ENCODE measurements at places on chromosomes 1 and 21.

DNA sequence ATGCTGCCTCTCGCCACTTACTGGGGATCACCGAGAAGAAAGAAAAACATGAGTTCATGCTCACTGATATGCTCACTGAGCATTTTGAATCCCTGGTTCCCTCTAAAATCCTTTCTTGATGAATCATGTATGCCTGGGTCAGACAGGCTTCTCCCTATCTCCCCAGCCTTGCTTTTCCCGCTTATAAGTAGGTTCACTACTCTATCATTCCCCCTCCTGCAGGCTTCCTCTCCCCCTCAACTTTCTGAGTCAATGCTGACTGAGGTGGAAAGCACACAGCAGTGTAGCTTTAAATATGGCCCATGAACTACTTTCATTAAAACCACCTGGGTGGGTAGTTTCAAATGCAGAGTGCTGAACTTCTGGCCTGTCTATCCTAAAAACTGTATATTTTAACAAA lies 41.7 kb downstream of the FMO4 start:
- peak; percentile 82 for DNase-seq

GRCh38 chr1:55519276-55519675 lies 304.1 kb upstream of the USP24 start:
- DNase-seq, result no peak

- no peak for DNase-seq
These were observed 147.1 kb downstream of the SPATA46 start for GRCh38 chr1:162229549-162229948.

GRCh38 chr1:205935869-205936268 lies 7.4 kb downstream of the SLC26A9 start:
- DNase-seq, result no peak

GRCh38 chr1:209600541-209600940 lies 17.0 kb downstream of the CAMK1G start:
- DNase-seq, result no peak

- peak; percentile 47 for DNase-seq
These were observed 4.1 kb downstream of the UQCRHL start for GRCh38 chr1:15803380-15803779.

DNA sequence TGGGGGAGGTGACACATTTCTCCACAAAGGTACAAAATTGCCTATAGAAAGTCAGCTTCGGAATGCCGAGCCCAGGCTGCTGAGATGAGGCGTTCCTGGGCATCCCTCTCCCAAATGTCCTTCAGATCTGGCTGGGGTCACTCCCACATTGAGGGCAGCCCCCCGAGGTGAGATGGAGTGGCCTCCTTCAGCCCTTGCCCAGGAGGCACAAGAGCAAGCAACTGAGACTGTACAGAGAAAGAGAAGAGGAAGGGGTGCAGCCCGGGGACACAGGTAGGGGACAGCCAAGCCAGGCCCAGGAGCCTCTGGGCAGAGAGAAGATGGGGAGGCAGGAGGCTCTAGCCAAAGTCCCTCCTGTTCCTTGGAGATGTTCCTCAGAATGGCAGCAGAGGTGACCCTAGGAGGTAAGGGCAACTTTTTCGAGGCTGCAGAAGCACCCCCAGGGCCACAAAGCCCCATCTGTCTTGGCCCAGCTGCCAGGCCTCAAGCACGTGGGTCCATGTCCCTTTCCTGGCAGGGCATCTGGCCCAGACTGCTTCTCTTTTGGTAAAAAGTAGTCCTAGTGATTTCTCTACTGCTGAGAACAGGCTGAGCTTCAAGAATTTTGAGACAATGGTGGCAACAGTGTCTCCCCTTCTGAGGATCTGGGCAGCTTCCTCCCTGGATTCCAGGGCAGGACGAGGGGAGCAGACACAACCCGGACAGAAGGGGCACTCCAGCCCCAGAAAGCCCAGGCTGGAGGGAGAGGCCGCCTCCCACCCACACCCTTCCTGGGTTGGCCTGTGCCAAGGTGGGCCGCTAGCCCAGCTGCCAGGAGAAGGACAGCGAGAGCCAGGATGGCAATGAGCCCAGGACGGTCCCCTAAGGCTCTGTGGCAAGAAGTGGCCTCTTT lies 68.0 kb downstream of the LRRN2 start:
- no peak for DNase-seq

DNA sequence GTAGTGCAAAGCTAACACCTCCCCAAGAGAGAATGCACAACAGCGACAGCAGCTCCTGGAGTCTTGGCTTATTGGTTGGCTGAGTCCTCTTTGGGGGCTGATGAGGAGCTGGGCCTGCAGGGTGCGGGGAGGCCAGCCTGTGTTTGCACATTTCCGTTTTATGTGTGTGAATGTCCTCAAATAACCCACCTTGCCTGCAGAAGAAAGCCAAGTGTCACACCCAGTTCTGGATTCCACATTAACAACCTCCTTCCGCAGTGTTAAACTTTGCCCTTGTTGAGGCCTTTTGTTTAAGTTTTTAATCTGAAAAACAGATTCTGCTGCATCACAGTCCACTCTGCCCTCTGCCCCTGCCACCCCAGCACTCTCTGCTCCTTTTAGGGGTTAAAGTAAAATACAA lies 274.5 kb downstream of the TM2D1 start:
- no peak for DNase-seq

DNA sequence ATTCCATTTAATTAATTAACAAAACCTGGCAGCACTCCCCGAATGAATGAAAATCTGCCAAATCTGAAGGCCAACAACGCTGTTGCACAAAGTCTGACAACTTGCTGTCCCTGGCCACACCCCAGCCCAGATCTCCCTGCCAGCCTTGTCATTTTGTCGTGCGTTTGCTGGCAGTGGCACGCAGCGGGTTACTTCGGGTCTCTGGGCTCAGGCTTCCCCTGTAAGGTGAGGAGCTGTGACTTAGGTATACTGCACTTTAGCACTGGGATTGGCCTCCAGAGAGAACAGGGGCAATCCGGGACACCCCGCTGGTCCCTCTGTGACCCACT lies 34.3 kb upstream of the SIM2 start:
- no peak for DNase-seq

GRCh38 chr1:29467989-29468900 lies 231.9 kb downstream of the PTPRU start:
- DNase-seq, result no peak

GRCh38 chr1:163672976-163673758 lies 351.4 kb downstream of the NUF2 start:
- DNase-seq, result no peak

Data from ACHN (cell line).